ENCODE measurements at places on chromosomes 12 and 14. TPM values are rescaled to one million over a fixed set of nuclear protein-coding genes. Genes with fewer than 3 reads are reported as not detected.

The HECTD1 gene
- total RNA-seq = 534 TPM

The KRT71 gene
- not detected for total RNA-seq

The CISTR gene
- total RNA-seq = not detected

The KRT6A gene
- not detected for total RNA-seq

The LRRC10 gene
- total RNA-seq = not detected

The MDP1 gene
- total RNA-seq = 22.1 TPM

The CDC42BPB gene
- 98.3 TPM for total RNA-seq
